Stomach (tissue), 19 donors: ENCODE measurements at places on chromosomes 2 and 18. TPM values are rescaled to one million over a fixed set of nuclear protein-coding genes. Genes with fewer than 3 reads are reported as not detected.

- DNase-seq = no peak
Observed at GRCh38 chr2:200453853-200454534, 55.9 kb downstream of the KCTD18 start.

The MEP1B gene
- 1.1 TPM for total RNA-seq

DNA sequence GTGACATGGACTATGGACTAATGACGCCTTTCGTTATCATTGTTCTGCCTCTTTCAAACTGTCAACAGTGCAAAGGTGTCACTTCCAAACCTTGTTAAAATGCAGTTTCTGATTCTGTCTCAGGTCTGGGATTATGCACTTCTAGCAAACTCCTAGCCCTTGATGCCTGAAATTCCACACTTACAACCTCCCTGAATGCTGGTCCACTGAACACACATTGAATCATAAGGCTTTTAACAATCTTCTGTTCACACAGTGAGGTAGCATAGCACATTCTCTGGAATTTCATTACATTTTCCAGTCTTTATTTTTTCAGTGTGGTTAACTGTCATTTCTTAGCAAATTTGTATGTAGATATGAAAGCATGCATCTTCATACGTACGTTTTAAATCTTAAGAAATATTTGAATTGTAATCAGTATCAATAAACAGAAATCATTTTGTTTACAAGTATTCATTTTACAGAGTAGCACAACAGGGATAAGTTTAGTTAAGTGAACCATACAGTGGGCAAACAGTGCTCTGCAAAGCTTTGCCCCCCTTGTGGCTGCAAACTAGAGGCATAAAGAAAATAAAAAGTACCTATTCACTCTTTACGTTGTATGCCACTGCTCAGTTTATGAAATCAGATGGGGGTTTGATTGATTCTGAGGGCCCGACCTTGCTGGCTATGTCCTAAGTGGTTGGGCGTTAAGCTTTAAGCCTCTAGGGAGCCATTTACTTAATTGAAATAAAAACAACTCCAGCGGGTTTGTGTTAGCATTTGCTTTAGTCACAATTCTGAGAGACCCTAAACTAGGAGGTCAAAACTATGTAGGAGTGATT, 250.8 kb downstream of the LRRTM1 start:
- no peak for DNase-seq

DNA sequence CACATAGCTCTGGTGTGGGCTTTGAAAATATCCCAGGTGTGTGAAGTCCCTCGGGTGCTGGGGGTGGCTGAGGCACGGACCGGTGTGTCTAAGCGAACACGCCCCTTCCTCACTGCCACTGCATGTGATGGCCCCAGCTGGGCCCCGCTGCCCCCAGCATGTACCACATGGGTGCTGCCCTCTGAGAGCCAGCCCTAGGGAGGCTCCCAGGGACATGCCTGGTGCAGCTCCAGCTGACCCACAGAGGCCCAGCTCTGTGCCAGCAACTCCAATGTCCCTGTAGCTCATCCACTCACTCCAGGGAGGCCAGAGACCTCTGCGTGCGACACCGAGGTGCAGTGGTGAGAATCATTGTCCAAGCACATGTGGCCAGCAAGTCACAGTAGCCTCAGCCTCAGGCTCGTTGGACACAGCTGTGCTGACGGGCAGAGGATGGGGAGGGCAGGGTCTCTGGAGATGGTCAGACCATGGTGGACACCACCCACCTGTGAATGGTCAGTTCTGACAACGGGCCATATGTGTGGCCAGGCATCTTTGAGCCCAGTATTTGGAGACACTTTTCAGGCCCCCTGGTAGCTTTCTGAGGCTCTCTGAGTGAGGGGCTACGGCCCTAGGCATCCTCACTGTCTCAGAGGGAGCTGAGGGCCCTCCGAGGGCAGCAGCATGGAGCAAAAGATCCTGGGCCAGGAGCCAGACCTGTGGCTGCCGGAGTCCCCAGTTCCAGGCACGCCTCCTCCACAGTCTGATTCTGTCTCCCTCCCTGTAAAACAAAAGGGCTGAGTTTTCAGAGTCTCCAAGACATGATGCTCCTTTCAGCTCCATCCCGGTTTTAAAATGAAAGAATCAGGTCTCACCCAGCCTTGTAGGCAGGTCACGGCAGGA, 220.7 kb downstream of the NDUFA10 start:
- peak; percentile 20 for DNase-seq

GRCh38 chr2:62800618-62801017, 95.1 kb downstream of the EHBP1 start:
- no peak for DNase-seq

- DNase-seq = peak; percentile 43
Observed at GRCh38 chr2:178251151-178251955, 57.0 kb downstream of the OSBPL6 start.

GRCh38 chr2:218298314-218298875, 6.1 kb upstream of the TMBIM1 start:
- DNase-seq = no peak

The LONRF2 gene
- 15.4 TPM for total RNA-seq

The OSR1 gene
- total RNA-seq = 1.2 TPM

DNA sequence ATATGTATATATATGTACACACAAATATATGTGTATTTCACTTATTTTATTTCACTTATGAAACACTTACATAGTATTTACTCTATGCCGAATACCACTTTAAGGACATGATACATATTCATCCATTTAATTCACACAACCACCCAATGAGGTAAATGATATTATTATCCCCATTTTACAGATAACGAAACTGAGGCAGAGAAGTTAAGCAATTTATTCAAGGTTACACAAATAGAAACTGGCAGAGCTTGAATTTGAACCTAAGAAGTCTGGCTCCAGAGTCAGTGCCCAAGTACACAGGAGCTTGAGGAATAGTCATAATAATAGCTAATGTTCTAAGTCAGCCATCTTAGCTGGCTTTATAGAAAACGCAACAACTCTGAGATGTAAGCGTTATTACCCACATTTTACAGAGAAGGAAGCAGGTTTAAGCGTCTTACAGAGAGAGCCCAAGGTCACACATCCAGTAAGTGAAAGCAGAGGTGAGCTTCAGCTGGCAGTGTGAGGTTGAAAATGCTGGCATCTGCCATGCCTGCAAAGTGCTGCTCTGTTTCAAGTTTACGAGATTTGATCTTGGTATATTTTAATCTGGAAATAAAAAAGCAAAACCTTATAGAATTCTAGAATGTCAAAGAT, 326.9 kb downstream of the LPIN1 start:
- DNase-seq = no peak

GRCh38 chr2:23221236-23221635, 163.7 kb upstream of the KLHL29 start:
- no peak for DNase-seq

DNA sequence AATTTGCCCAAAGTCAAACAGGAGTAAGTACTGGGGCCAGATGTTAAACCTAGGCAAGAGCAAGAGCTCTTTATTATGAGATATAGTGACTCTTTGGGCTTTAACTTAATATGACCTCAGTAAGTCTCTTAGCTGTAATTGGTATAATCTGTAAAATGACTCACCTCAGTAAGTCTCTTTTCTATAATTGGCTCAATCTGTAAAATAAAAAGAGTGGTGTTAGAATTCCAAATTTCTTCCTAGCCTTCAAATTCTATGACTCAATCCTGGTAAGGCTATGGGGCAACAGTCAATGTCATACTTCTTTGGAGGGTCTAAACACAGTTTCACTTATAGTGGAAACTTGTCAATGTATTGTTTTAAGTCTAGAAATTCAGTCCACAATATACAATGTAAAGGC, 1608.9 kb upstream of the PIK3C3 start:
- no peak for DNase-seq

The UCN gene
- not detected for total RNA-seq

The DSG4 gene
- 0.55 TPM for total RNA-seq

The COL4A4 gene
- not detected for total RNA-seq

DNA sequence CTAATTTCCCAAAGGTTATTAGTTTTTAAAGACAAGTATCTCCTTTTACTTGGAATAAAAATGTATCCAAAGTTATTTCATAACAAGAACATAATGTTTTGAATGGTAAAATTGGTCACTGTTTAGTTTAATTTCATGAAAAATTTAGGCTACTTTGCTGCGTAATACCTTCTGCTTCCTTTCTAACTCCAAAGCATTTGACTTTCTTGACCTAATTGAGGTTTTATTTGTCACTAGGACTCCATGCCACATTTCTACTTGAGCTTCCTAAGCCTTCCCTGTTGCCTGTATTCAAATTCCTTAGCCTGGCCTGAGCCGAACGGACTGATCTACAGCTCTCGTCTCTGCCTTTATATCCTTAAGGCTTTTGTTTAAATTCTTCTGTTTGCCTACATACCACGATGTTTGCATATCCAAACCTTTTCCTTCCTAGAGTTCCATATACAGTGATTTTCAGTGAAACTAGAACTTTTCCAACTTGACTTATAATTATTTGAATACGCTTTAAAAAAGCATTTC, 25.1 kb downstream of the ARMC9 start:
- no peak for DNase-seq

- no peak for DNase-seq
Observed at GRCh38 chr2:129772190-129772579, 207.3 kb upstream of the RAB6C start.

DNA sequence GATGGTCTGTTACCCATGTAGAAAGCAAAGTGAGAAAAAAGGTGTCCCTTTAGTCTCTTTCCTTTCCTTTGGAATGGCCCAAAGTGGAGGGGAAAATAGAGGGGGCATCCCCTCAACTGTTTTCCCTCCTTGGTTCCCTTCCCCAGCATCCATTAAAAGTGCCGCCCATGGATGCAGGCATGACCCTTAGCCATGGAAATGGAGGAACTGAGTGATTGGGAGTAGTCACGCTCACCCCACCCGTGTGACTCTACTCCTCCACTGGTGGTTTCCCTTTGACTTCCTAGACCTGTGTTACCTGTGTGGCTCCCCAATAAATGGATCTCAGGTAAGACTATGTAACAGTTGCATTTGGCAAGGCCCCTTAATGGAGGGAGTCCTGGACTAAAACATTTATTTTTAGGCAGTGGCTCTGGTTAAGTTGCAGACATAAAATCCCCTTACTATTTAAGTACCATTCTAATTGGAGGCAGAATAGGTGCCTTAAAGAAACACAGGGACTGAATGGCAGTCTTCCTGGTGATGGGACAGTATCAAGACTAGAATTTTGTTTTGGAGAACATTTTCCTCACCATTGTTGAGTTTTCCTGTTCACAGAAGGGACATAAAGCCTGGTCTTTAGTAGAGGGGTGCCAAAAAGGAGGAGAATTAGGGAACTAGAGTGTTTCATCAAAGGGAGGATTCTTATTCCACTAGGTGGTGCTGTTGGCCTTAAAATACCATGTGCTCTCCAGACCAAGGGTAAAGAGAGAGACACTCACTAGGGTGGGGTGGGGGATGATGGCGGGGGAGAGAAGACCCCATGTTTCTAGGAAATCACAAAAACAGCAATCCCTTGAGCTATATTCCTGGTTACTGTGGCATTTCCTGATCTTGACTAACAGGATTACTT, 25.7 kb upstream of the PLA2R1 start:
- DNase-seq = no peak

- DNase-seq = no peak
Observed at GRCh38 chr18:10230072-10230471, 224.4 kb upstream of the APCDD1 start.

DNA sequence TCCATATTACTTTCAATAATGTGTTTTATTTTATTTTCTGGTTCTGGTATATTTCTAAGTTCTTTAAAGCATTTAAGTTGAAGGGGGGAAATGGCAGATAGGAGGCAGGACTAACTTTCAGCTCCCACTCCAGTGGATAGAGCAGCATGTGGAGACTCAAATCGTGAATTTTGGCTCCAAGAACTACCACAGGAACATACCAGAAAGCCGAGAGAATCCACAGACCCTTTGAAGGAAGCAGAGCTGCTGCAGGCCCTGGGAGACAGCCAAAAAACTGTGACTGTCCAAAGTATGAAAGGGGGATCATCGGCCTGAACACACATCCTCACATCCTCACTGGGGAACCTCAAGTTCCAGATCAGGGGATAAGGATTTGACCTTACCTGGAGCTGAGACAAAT, 207.6 kb upstream of the VWC2L start:
- DNase-seq = no peak

DNA sequence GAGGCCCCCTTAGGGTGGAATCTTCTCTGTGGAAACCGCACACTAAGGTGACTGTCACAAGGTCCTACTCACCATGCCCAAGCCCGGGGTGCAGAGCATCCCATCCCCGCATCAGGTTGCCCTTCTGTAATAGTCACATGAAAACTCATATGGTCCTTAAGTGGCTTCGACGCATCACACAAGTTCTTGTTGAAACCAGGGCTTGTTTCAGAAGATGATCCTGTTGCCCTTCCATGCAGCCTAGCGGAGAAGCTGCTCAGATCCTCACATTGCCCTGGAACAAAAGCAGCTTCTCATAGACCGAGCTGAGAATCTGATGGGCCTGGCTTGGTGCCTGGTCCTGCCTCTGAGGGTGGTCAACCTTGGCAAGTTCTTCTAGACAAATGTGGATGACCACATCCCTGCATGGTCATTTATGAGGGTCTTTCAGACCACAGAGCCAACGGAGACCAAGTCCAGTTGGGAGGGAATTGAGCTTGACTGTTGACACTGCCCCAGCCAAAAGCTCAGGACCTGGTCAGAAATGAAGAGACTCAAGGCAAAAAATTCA, 54.1 kb downstream of the PDCL3 start:
- no peak for DNase-seq

The UPP2 gene
- not detected for total RNA-seq

GRCh38 chr2:240579771-240580614, 6.5 kb upstream of the CAPN10 start:
- peak; percentile 78 for DNase-seq

GRCh38 chr18:26863921-26864497, 1.5 kb downstream of the AQP4 start:
- no peak for DNase-seq

DNA sequence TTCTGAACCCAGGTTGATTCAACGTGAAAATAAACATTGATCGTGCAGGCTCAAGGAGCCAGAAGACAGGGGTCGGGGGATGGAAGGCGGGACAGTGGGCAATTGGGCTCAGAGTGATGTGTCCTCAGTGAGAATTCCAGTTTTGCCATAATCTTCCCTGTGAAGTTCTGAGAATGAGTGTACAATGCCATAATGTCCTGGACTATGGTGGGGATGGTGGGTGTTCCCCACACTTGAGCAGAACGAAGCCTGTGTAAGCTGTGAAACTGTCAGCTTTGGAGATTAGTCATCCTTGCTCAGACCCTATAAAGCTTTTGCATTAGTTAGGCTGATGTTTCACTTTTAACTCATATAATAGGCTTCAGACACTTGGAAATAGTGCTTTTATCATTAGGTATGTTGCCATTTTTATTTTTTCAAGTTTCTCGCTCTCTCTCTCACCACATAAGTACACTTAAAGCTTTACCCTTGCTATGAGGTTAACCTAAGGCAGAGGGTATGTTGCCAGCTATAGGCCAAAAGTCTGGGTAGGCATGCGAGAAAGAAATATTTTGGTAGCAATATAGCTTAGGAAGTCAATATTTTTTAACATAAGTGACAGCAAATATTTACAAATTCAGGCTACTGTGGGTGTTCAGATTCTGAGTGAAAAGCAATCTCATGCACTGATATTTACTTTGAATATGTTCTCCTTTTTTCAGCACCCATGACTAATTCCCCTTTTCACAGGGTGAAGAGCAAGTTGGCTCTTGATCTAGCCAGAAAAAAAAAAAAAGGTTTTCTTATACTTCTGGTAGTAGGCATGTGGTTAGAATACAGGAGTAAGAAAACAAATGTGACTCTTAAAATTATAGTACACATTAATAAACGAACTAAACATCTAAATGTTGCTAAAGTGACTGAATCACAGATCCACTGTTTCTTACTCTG, 47.2 kb downstream of the CDC42EP3 start:
- no peak for DNase-seq
